ENCODE measurements at places on chromosomes 7 and 10.

GRCh38 chr10:51789118-51789517, 89.7 kb upstream of the CSTF2T start:
- DNase-seq, result no peak

- DNase-seq, result no peak
Observed at GRCh38 chr10:89029785-89030437, 39.3 kb downstream of the FAS start.

DNA sequence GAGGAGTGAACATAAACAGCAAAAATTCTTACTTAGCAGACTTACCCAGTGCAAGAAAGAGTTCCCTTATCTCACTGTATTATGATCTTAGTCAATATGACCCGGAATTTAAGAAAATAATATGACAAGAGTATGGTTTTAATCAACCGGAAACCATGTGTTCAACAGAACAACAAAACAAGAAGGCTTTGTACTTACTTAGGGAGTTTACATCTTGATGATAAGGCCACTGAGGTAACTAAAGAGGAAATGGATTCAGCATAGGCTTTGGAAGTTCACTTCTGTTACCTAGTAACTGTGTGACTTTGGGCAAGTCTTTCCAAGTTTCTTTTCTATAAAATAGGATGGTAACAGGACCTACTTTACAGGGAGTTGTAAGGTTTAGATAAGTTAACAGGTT, 7.4 kb upstream of the FAS start:
- DNase-seq, result no peak

DNA sequence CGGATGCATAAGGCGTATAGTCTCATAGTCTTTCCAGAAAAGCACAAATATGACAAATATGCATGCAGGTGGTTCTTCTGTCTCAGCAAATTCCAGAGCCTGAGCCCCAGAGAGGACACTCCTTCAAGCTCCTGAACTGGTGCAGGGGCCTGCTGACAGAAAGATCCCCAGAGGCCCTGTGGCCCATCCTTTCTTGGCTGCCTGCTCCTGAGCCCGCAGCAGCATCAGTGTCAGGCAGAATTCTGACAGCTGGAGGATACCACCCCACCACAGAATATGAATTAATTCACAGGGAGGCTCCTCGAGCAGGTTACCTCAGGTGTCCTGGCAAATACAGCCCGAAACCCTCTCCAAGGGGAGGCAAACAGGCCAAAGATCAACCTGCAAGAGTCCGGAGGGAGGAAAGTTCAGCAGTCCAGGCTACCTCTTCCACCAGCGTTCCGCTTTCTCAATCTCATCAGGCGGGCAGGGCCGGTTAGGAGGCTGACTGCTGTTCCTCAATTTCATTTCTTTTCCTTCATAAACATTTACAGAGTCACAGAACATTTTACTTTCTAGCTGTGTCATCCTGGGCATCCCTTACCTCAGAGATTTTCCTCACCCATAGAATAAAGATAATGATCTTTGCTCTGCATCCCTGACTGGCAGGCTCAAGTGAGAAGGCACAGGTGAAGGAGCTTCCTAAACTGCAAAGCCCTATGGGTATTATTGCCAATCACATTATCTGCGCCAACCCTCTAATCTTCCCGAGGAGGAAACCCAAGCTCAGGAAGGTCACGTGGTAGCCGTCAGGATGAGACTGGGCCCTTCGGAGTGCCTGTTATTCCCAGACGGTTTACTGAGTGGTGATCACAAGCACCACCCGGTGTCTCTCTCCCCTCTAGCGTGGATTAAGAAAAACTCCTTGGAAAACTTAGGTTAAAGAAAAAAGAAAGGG, 1.4 kb downstream of the DNAJB12 start:
- no peak for DNase-seq

DNA sequence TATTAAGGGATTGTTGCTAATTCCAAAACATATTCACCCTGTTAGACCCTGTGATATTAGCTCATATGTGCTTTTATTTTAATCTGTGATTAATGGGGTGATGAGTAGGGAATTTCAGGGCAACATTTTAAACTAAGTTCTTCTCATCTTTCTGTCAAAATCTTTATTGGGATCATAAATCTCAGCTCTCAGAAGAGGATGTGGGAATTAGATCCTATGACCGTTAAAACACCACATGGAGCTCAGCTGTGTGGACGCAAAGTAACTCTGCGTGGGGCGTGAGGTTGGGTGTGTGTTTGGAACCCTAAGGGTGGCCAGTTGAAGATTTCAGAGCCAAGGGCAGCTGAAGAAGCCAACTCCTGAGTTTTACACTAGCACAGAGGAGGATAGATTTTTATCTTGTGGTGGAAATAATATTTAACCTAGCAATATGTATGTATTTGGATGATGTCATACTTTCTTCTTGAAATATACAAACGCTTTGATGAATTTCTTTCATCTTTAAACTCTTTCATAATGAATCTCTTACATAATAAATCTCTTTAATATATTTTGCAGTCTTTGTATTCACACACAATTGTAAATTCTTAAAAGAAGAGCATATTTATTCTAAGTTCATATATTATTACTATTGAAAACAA, 64.4 kb downstream of the EPDR1 start:
- DNase-seq, result no peak

DNA sequence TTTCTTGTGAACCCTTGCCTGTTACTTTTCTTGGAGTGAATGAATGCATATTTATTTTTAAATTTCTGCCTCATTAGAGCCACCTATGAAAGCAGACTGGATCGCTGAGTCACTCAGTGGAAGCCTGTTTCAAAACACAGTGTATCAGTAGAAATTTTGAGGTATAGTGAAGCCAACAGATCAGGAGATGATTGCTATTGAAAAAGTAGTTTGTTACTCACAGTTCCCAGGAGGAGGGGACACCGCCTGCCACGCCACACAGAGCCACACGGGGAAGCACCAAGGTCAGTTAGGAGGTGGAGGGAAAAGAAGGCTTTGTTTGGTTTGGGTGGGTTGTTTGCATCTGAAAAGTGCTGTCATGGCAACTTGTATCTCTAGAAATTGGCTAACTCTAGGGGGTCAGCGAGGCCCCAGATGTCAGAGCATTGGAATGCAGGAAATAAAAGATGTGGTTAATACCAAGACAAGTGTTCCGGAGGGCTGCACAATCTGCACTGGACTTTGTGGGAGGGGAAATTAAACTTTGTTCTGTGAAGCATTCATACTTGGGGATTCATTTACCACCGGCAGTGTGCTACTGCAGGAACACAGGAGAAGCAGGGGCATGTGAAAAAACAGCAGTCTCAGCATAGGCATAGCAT, 106.4 kb upstream of the SDK1 start:
- no peak for DNase-seq

DNA sequence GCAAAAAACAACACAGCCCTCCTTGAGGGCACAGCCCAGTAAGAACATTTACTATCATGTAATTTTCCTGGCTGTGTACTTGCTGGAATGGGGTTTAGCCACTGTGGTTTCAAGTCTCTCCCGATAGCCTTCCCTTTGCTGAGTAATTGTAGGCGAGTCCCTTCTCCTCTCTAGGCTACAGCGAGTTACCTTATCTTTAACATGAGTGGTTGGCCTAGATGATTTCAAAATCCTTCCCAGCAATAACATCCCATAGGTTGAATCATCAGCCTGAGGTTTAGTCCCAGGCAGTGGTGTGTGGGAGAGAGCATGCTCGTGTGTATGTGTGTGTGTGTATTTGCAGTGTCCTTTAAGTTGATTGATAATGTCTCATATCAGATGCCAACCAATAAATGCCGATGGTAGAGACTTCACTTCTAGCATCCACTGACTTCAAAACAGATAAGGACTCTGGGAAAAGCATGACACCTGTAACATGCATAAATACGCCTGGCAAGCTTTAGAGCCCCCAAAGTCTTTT, 142.9 kb upstream of the ZMIZ1 start:
- DNase-seq, result no peak

GRCh38 chr7:563629-564170, 44.1 kb upstream of the PDGFA start:
- DNase-seq, result no peak

DNA sequence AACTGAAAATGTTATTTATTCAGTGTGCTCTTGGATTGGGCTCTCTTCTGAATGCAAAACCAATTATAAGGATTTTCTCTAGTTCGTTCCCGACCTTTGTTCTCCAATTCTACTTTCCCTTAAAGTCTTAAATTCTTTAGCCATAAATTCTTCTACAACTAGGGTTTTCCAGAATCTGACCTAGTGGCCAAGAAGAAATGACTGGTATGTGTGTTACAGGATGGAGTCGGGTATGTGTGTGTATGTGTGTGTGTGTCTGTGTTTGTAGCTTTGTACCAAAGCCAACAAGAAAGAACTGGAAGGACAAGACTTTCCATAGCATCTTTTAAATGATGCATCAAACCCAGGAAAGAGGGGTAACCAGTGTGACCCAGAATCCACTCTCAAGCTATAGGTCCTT, 25.8 kb upstream of the LEP start:
- DNase-seq, result no peak

DNA sequence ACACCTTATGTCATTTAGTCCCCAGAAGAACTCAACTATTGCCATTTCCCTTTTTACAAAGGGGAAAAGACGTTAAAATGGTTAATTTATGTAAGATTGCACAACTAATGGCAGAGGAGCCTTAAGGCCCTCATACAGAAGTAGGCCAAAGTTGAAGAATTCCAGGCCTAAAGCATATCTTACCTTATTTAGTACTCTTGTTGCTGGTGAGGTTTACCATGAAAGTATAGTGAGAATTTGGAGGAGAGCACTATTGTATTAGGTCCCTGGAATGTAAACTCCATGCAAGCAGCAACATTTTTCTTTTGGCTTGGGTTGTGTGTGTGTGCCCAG, 731 bp upstream of the CRPPA start:
- no peak for DNase-seq

GRCh38 chr10:87861566-87861952, 1.8 kb downstream of the KLLN start:
- DNase-seq, result peak; percentile 49

DNA sequence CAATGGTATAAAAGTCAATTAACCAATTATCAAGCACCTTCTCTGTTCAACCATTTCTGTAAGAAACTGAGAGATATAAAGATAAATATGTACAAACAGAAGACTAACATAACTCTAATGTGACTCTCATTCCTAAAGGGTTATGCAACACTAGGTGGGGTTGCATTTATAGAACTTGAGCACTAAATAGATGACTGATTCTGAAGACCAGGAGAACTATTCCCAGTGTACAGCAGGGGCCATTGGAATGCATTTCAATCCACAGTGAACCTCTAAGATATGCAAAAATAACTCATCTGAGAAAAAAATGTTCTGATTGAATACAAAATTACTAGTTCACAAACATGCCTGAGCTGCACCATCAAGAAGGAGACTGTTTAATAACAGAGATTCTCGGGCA, 341.2 kb upstream of the STEAP1 start:
- DNase-seq, result no peak

DNA sequence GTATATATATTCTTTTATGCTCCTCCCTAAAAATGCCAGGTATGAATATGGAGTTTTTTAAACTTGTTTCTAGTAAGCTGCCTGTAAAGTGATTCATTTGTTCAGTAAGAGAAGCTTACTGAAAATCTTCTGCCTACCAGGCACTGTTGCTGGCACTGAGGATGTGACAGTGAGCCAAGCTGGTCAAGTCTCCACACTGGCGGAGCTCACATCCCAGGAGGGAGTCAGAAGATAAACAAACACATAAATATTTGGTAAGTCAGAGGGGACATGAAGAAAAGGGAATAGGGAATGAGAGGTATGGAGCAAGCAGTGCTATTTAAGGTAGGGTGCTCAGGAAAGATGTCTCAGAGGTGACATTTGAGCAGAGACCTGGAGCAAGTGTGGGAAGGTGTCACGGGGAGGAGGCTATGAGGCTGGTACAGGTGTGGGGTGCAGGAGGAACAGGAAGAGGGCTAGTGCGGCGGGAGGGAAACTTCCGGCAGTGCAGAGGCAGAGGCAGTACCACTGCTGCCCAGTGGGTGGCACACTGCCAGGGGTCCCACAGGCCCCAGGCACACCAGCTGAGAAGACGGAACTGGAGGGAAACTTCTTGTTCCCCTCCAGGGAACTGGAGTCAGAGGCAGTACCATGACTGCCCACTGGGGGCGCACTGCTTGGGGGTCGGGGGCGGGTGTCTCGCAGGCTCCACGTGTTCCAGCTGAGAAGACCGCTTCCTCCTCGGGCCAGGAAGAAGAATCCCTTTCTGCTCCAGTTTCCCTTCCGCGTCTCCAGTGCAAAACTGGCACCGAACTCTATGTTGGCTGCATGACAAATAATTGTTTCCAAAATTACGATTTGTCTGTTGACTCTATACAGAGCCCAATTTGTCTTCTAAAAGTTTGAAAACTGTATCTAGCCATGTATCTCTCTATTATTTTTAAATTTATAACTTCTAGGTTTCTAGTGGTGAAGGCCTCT, 161.0 kb downstream of the TEX36 start:
- DNase-seq, result no peak

- DNase-seq, result no peak
Observed at GRCh38 chr10:59366290-59366689, 3.9 kb upstream of the FAM13C start.

DNA sequence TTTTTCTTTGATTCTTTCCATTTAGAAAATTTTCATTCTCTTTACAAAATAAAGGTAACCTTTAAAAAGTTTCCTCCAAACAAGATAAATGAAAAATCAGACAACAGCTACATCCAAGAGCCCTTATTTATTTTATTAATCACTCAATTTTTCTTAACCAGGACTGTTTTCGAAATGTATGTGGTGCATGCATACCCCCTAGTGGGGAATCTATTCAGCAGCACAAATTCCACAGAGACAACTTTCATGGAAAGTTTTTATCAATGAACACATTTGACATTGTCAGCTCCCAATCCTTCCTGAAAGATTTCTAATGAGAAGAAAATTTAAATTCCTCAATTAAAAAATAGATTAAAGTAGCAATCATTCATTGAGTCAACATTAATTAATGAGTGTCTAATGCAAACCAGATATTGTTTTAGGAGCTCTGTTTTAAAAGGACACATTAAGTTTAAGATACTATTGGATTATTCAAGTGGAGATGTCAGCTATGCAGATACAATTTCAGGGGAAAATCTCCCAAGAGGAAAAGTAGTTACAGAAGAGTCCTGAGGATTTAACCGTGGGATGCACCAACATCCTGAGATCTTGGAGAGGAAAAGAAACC, 5.2 kb upstream of the HTR7 start:
- DNase-seq, result no peak

- no peak for DNase-seq
Observed at GRCh38 chr7:92409357-92409756, 37.9 kb upstream of the GATAD1 start.

Data from DMS153 (cell line).